ENCODE measurements at places on chromosomes 1 and 21.

GRCh38 chr21:45938453-45938755 lies 43.2 kb upstream of the COL6A1 start:
- no peak for DNase-seq

DNA sequence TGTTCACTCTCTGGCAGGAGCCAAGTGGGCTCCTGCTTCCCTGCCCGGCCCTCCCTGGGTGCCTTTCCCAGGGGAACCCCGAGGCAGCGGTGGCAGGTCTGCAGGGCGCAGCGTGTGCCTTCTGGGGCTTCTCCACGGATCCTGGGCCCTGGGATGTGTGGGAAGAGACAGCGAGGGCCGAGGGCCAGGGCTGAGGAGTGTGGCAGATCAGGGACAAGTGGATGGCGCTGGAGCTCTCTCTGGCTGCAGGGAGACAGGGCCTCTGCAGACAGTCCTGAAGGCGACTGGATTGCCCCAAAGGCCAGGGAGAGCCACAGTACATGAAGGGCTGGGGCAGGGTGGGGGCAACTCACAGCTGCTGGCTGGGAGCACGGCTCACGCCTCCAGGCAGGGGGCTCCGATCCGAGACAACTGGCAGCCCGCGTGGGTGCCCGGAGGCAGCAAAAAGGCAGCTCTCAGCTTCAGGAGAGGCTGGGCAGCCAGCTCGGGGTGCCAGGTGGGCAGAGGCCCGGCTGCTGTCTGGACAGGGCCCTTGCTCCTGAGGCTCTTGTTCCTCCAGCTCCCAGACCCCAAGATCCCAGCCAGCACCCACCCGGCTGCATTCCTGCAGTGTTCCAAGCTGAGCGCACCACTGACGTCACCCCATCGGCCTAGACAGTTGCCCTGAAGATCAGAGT lies 16.0 kb downstream of the MORN1 start:
- DNase-seq = no peak

- no peak for DNase-seq
Measured at GRCh38 chr1:222018041-222018440, 276.2 kb upstream of the DUSP10 start.

- peak; percentile 10 for DNase-seq
Measured at GRCh38 chr21:36030581-36031189, 29.6 kb downstream of the SETD4 start.

DNA sequence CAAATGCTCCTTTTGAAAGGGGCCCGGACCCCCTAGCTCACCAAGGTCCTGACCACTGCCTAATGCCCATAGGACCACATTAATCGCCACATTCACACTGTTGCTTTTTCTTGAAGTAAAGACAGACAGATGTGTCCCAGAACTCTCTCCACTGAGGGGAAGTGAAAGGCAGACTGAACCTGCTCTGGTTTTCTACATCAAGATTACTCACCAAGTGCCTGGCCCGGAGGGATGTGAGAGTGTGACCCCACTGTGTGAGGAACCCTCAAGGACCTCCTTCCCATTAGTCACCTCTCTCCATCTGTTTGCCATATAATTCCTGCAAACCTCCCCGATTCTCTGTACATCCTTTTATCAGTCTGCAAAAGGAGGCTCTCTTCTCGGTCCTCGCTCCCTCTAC lies 381.5 kb downstream of the OMA1 start:
- no peak for DNase-seq

DNA sequence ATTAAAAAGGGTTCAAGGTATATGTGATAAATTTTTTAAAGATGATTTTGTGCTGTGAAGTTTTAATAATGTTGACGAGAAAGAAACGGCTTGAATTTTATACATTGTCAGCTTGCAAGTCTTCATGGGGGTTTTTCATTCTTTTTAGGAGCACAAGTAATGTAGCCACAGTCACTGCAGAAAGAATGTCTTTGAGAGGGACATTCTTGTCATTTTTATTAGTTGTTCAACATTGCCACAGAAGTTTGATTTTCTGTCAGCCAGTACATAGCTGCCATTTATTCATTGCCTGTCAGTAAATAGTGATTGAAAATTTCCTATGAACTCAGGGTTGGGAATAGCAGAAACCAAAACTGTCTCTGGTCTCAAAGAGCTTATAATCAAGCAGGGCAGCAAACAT lies 156.3 kb downstream of the DHRS3 start:
- no peak for DNase-seq

GRCh38 chr1:32933742-32934322 lies 30.8 kb downstream of the RNF19B start:
- peak; percentile 93 for DNase-seq

- no peak for DNase-seq
Measured at GRCh38 chr1:1213345-1214265, at the start of gene TNFRSF4. Gene TNFRSF4 (minus strand): TSS chr1:1214153. CDS start chr1:1214127, 26 bp downstream.

DNA sequence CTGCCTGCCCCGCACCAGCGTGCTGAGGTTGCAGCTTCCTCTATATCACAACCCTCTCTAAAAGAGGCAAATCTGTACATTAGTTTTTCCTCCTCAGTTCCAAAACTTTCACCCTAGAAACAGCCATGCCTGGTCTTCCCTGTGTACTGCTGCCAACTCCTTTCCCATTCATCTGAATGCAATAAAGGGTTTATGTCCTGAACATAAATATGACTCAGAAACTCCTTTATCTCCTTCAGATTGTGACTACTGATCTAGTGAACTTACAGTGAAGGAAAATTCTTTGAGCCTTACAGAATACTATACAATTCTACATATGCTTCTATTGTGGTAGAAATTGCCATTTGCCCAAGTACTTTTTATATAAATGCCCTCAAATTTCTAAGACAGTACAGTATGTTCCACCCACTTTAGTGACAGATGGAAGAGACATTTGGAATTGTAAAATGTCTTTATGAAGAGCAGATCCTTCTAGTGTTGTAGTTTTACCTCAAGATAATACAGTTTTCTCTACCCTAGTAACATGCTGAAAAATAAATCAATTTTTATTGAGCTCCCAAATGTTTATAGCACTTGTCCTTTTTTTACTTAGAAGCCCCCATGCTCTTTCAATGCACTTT lies 345.1 kb upstream of the SNX7 start:
- DNase-seq = peak; percentile 52
